ENCODE measurements at places on chromosomes 1 and 21. TPM values are rescaled to one million over a fixed set of nuclear protein-coding genes. Genes with fewer than 3 reads are reported as not detected.

DNA sequence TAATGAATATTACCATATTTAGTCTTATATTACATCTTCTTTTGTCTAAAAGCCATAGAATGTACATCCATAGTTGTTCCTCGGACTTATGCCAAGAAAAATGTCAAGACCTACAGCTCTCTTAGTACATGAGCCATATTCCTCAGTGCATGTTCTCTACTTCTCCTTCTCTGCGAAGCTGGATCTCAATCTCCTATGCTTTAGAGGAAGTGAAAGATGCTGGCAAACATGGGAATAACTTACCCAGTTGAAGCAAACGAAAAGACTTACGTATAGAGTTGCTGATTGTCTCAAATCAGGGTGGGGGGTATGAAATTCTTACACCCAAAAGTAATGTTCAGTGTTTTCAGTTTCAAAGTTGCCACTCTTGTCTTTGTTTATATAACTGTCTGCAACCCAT is 32.7 kb downstream of the OR13G1 start:
- DNase-seq = no peak

DNA sequence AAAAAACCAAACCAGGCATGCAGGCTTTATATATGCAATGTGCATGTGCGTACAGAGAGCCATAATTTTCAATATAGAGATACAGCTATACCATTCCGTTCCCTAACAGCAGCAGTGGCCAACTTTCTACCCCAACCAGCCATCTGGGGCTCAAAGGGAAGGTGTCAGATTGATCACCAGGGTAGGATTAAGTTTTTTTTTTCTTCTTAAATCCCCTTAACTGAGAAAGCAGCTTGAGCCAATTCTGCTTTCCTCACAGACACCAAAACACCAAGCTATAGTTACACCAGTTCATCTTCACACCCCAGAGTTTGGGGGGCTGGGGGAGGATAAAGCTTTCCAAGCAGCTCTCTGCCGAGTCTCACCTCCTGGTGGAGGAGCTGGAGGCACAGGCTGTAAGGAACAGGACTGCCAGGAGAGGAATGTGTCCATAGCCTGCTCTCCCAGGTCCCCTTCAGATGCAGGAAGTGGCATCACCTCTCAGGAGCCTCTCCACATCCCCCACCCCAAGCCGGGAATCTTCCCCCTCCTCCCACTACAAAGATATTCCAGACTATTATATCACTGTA is 87.9 kb downstream of the SSBP3 start:
- DNase-seq = no peak

GRCh38 chr1:95035536-95035935 is 37.2 kb downstream of the ALG14 start:
- DNase-seq = peak; percentile 76

GRCh38 chr1:117623698-117624097 is 17.9 kb downstream of the TENT5C start:
- no peak for DNase-seq

DNA sequence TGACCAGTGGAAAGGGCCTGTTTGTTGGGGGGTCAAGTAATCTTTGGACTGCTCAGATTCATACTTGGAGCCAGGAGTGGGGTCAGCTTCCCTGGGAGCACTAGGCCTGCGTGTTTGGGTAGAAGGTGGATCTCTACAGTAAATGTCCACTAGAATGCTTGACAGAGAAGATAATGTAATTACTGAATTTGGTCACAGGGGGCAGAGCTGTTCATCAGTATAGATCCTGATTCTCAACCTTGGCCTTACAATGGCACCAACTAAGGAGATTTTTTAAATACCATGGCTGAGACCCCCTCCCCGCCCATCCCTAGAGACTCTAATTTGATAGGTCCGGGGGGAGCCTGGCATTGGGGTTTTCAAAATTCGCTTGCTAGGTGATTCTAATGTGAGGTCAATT is 217.5 kb upstream of the PLXNA2 start:
- DNase-seq = no peak

DNA sequence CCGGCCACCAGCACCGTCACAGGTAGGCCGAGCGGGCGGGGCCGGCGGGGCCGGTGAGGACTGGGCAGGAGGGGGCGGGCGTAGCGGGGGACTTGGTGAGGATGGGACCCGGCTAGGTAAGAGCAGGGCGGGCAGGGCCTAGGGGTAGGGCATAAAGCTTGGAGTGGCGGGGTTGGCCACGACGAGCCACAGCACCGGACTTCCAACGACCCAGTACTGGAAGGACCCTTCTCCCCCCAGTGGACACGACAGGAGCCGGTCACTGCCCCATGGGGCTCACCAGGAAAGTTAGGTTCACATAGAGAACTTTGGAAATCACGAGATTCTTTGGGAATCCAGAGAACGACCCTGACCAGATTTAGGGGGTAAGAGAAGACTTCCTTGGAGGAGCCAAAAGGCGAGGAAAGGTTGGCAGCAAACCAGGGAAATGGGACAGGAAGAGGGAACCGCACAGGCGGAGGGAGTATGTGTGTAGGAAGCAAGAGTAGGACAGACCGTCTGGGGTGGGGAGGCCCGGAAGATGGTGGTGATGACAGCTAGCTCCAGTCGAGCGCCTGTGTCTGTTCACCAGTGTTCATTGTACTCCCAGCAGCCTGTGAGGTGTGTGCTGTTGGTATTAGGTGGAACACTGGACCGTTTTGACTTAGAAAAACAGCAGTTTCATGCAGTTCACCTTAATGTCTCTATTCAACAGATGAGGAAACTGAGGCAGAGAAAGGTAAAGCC is 20.4 kb downstream of the ZNF362 start:
- DNase-seq = no peak

DNA sequence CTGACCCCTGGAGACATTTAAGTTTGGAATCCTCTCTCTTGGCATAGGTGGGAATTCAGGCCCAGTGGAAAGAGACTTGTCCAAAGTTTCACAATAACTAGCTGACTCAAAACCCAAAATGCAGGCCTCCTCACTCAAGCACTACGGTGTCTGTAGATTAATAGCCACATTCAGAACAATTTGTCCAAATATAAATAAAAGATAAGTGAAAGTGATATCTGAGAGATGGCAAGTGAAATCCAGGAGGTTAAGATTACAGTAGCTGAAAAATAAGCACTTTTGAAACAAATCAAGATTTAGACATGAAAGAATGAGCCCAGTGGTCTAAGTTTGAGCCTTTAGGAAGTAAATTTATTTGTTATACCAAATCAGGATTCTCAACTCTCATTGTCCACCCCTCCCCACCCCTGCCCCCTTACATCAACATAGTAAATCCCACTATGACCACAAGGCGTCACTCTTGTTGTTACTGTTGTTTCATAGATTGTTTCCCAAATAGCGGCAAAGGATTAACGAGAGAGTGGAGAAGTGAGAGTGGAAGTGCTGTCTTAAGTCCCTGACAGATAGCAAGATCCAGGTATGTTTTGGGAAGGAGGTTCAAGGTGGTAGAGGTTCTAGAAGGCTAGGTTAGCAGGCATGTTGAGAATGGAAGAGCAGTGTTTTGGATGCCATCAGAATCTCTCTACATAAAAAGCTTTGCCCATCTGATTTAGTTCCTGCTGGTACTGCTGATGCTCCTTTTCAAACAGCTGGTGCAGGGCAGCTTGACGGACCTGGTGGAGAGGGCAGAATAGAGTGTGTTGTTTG is 7.1 kb upstream of the TPM3 start:
- peak; percentile 57 for DNase-seq

GRCh38 chr1:23184212-23184934 is 15.7 kb upstream of the LUZP1 start:
- no peak for DNase-seq

DNA sequence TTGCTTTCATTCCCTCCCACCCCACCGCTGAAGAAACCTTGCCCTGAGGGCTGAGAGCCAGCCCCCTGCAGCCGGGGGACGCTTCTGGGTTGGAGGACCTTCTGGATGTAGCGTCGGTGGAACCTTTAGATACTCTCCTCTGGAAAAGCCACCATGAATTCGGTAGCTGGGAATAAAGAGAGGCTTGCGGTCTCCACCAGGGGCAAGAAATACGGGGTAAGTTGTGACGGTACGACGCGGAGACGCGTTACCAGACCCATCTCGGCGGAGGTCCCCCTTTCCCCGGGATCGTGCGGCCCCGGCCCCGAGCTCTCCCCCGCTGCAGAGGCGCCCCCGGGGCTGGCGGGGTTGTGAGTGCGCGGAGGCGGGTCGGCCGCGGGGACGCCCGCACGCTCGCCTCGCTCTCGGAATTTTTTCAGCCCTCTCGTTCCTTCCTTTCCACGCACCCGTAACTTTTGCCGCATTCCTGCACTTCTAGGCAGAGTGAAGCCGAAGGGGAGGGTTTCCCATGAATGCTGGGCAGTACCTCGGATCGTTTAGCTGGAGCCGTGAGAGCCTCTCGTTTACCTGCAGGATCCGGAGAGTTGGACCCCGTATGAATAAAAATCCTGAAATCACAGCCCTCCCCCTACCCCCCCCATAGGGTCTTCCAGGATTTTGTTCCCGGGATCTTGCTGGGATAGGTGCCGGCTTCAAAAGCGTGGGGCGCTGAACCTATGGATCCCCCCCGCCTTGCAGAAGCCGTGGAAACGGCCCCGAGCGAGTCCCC is 671 bp downstream of the KIF26B start:
- DNase-seq = peak; percentile 25

- no peak for DNase-seq
Measured at GRCh38 chr21:37208056-37208721, 58.9 kb downstream of the VPS26C start.

- DNase-seq = peak; percentile 11
Measured at GRCh38 chr1:13965770-13966398, 265.9 kb downstream of the PRDM2 start.

DNA sequence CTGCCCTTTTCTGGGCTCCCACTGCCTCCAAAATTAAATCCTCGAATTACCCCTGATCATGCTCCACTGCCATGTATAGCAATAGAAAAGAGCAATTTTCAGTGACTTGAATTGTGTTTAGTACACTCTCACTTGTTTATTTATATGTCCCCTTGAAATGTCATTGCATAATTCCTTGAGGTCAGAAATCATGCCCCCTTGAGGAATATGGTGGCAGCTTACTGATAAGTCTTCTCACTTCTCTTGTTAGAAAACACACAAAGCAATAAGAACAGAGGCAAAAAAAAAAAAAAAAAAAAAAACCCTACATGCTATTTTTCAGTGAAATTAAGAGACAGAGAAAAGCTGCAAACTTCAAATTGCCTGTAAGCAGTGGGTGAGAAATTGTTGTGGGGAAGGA is 37.5 kb downstream of the GPR88 start:
- DNase-seq = no peak

DNA sequence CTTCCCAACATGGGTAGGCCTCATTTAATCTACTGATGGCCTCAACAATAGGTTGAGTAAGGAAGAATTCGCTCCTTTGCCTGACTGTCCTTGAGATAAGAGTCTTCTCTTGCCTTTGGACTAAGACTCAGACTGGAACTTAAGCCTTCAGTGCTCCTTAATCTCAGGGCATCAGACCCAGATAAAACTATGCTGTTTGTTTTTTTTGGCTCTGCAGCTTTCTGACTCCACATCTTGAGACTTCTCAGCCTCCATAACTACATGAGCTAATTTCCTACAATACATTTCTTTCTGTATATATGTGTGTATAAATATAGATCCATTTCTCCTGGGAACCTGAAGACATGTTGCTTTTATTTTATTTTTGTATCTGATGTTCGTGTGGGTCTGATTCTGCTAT is 1470.7 kb upstream of the PRMT6 start:
- no peak for DNase-seq

- DNase-seq = no peak
Measured at GRCh38 chr21:15453261-15453660, 276.5 kb upstream of the USP25 start.

GRCh38 chr1:77459881-77460280 is 178.1 kb downstream of the AK5 start:
- DNase-seq = peak; percentile 14

GRCh38 chr1:178291166-178291565 is 197.3 kb downstream of the RASAL2 start:
- no peak for DNase-seq

GRCh38 chr1:152072311-152072710 is 16.6 kb downstream of the TCHHL1 start:
- DNase-seq = no peak

GRCh38 chr1:10415211-10415930 is 14.9 kb upstream of the CENPS start:
- peak; percentile 48 for DNase-seq

Gene LRRC8D
- 39.9 TPM for total RNA-seq

Gene TFAP2E
- 0.12 TPM for total RNA-seq

Gene RGSL1
- not detected for total RNA-seq

Gene ICOSLG
- 0.14 TPM for total RNA-seq

Gene IL22RA1
- total RNA-seq = not detected

Gene AMY2B
- total RNA-seq = 0.28 TPM

Gene FMO5
- total RNA-seq = 0.50 TPM

Measured in HFFc6 (cell line).